Uterus (tissue), 4 donors: ENCODE measurements at places on chromosomes 3 and 15. TPM values are rescaled to one million over a fixed set of nuclear protein-coding genes. Genes with fewer than 3 reads are reported as not detected.

Gene ATP13A4
- 0.88 TPM for total RNA-seq

Gene SYNPR
- total RNA-seq, result not detected

Gene PPP4R2
- 83.1 TPM for total RNA-seq

Gene ZKSCAN7
- total RNA-seq, result 3.9 TPM

Gene RPL15
- 2,242 TPM for total RNA-seq

Gene SECISBP2L
- total RNA-seq, result 25.6 TPM

Gene ALS2CL
- 21.9 TPM for total RNA-seq

Gene ATG7
- total RNA-seq, result 126 TPM

DNA sequence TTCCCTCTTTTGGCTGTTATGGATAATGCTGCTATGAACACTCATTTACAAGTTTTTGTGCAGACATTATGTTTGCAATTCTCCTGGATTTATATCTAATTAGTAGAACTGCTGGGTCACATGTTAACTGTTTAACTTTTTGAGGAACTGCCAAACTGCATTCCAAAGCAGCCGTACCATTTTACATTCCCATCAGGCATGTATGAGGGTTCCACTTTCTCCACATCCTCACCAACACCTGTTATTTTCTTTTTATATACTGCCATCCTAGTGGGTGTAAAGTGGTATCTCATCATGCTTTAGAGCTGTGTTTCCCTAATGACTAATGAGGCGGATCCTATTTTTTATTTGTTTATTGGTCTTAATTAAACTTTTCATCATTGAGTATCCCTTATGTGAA, 9.2 kb downstream of the KPNA4 start:
- no peak overlapping the region for H3K4me3 ChIP-seq
- no peaks in the 10 kb centered on the region for H3K27me3 ChIP-seq
- H3K4me1 ChIP-seq, result peaks cover 11% of the 10 kb centered on the region
- no peaks in the 10 kb centered on the region for H3K36me3 ChIP-seq
- no peak for DNase-seq

DNA sequence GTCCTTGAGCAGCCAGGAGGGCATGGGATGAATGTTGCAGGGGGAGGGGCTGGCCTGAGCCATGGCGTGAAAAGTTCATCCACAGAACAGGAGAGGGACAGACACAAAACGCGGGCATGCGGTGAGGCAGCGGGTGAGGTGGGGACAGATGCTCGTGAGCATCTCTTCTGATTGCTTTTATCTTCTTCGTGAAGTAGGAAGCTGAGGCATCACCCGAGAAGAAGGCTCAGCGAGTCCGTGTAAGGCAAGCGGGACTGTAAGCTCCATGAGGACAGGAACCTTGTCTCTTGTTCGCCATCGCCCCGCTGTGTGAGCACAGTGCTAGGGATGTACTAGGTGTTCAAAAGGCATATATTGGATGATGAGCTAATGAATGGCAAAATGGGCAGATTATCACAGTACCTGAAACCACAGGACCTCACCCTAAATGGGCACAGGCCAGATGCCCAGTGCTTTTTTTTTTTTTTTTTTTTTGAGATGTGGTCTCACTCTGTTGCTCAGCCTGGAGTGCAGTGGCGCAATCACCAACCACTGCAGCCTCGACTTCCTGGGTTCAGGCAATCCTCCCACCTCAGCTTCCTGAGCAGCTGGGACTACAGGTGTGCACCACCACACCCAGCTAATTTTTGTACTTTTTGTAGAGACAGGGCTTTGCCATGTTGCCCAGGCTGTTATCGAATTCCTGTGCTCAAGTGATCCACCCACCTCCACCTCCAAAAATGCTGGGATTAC, 46.8 kb downstream of the CPN2 start:
- DNase-seq, result no peak
- no peaks in the 10 kb centered on the region for H3K27me3 ChIP-seq
- H3K4me3 ChIP-seq, result no peak overlapping the region
- H3K36me3 ChIP-seq, result no peaks in the 10 kb centered on the region
- H3K4me1 ChIP-seq, result no peaks in the 10 kb centered on the region
- no peak overlapping the region for H3K27ac ChIP-seq

DNA sequence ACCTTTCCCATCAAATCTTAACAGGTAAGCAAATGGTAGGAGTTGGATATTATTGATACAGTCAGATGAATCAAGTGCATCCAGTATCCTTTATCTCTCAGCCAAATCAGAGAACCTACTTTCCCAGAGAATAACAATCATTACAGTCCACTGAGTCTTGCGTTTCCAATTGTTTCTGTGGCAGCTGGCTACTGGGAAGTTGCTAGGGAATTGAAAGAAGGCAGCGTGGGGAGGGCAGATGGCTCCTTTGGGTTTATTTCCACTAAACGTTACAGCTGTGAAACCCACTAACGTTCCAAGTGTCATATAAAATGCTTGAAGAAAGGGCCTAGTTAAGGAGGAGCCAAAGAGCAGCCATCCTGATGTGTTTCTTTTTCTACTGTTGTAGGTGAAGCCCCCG, 78.4 kb downstream of the WDR72 start:
- H3K4me3 ChIP-seq, result no peak overlapping the region
- H3K36me3 ChIP-seq, result no peaks in the 10 kb centered on the region
- H3K4me1 ChIP-seq, result no peaks in the 10 kb centered on the region
- H3K27ac ChIP-seq, result no peak overlapping the region

DNA sequence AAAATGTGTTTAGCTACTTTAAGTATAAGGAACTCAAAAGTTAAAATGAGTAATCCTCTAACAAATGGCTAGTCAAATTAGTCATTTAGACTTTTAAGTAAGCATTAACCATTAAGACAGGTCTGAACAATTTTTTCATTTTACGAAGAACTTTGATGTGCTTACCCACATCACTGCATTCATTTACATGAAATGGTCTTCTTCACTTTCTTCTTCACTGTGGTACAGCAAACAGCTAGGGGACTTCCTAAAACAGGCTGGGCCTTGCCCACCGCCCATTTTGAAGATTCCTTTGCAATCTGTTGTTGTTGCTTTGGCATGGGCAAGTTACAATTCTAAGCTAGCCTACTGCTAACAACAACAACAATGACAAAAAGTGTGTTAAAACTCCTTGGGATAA, 67.4 kb downstream of the CBLB start:
- H3K36me3 ChIP-seq, result no peaks in the 10 kb centered on the region
- no peaks in the 10 kb centered on the region for H3K27me3 ChIP-seq
- no peak overlapping the region for H3K27ac ChIP-seq
- H3K4me1 ChIP-seq, result no peaks in the 10 kb centered on the region

DNA sequence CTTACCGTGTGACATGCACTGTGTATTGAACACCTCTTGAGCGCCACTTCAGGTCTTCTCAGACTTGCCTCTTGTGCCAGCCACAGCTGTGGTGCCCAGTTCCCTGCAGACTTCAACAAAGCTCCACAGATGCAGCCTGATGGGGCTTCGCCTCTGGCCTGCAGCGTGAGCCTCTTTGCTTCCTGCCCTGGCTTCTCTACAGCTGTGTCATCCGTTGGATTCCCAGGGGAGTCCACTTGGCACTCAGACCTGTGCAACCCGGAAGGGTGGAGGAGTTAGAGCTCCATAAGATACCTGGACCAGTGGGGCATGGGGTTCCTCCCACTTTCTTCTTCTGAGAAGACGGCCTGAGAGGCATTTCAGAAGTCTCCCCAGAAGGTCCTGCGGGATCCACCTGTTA, 57.7 kb upstream of the BNIP2 start:
- H3K27ac ChIP-seq, result no peak overlapping the region
- no peaks in the 10 kb centered on the region for H3K36me3 ChIP-seq
- H3K4me3 ChIP-seq, result no peak overlapping the region
- no peaks in the 10 kb centered on the region for H3K4me1 ChIP-seq
- no peaks in the 10 kb centered on the region for H3K27me3 ChIP-seq
- DNase-seq, result no peak

GRCh38 chr15:29860872-29861271, 38.6 kb upstream of the TJP1 start:
- no peaks in the 10 kb centered on the region for H3K36me3 ChIP-seq
- no peaks in the 10 kb centered on the region for H3K4me1 ChIP-seq
- H3K4me3 ChIP-seq, result no peak overlapping the region

DNA sequence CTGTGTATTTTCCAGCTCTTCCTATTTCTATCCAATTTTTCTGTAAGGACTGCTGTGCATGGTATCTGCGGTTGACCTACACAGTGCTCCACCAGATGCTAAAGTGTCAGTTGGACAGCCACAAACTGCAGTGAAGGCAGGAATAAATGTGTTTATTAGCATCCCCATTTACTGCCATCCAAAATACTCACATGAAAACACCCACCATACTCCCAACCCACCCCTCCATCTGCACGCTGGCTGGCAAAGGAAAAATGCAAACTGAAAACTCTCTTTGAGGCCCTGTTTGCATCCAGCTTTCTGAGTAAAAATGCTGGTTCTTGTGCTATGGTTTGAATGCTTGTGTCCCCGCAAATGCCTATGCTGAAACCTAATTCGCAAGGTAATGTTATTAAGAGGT, 515.5 kb downstream of the ZNF385D start:
- H3K27ac ChIP-seq, result no peak overlapping the region
- no peak for DNase-seq
- no peaks in the 10 kb centered on the region for H3K4me1 ChIP-seq
- H3K27me3 ChIP-seq, result no peaks in the 10 kb centered on the region
- no peak overlapping the region for H3K4me3 ChIP-seq

DNA sequence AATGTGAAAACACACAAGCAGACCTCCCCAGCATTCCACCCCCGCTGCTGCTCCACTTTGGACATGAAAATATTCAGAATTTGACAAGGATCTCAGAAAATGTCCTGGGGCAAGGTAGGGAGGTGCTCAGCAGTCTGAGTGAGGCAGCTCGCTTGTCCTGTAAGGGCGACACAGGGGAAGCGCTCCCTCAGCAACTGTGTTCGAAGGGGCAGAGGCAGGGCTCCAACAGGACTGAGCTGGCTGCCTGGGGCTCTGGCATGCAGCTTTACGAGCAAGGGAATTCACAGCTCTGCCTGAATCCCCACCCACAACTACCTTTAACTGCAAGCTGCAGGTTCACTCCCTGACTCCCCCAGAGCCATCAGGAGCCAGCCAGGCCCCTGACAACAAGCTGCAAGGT, 287.0 kb upstream of the LYSMD4 start:
- no peaks in the 10 kb centered on the region for H3K4me1 ChIP-seq
- no peak overlapping the region for H3K4me3 ChIP-seq
- no peak overlapping the region for H3K27ac ChIP-seq

GRCh38 chr15:45635191-45635638, 386 bp downstream of the SQOR start:
- H3K36me3 ChIP-seq, result no peaks in the 10 kb centered on the region
- H3K27ac ChIP-seq, result peak overlapping the region; percentile 89
- H3K27me3 ChIP-seq, result no peaks in the 10 kb centered on the region
- DNase-seq, result peak; percentile 50

DNA sequence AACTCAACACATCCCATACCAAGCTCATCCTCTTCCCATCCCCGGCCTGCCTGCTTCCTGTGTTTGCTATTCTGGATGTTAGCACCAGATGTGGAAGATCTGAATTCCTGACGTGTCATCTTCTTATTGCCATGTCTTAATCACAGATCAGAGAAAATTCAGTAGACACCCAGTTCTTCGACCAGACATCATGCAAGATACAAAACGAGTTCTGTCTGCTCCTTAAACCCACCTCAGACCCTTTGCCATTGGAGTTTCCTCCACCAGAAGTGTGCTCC, 52.0 kb downstream of the FGD5 start:
- no peak for DNase-seq
- H3K27me3 ChIP-seq, result no peaks in the 10 kb centered on the region
- no peak overlapping the region for H3K4me3 ChIP-seq
- H3K27ac ChIP-seq, result no peak overlapping the region

DNA sequence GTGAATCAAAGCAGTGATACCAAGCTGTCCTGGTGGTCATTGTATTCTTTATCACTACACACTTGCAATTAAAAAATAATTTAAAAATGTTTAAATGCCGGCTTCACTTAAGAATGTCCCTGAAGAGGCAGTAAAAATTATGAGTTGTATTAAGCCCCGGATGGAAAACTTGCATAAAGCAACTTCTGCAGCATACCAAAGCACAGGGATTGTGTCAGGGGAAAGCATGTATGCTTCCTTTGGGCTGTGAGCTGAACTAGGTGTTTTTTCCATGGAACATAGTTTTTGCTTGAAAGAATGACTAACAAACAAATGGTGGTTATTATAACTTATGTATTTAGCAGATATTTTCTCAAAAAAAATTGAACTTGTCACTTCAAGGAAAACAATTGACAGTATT, 143.1 kb downstream of the ARNT2 start:
- H3K4me1 ChIP-seq, result no peaks in the 10 kb centered on the region
- DNase-seq, result no peak
- H3K36me3 ChIP-seq, result no peaks in the 10 kb centered on the region
- no peak overlapping the region for H3K4me3 ChIP-seq
- H3K27me3 ChIP-seq, result no peaks in the 10 kb centered on the region

GRCh38 chr15:67067930-67068551, 2.6 kb downstream of the SMAD3 start:
- H3K4me3 ChIP-seq, result peak overlapping the region; percentile 85
- H3K27me3 ChIP-seq, result no peaks in the 10 kb centered on the region
- peak overlapping the region; percentile 91 for H3K27ac ChIP-seq
- no peaks in the 10 kb centered on the region for H3K36me3 ChIP-seq
- H3K4me1 ChIP-seq, result peaks cover 5% of the 10 kb centered on the region

DNA sequence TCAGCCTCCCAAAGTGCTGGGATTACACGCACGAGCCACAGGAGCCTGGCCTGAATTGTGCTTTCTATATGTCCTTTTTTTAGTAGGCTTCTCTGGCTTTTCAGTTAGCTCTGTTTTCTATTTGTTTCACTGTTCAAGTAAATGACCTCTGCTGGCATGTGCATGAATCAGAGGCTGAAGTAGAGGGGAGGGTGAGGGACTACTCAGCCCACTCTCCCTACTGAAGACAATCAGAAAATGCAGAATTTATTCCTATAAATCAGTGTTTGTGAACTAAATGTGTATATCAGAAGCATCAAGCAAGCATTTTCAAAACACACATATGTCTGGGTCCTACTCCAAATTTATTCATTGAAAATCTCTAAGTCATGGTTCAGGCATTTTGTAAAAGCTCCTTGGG, 45.0 kb downstream of the ZMAT3 start:
- no peaks in the 10 kb centered on the region for H3K27me3 ChIP-seq
- no peaks in the 10 kb centered on the region for H3K36me3 ChIP-seq
- no peaks in the 10 kb centered on the region for H3K4me1 ChIP-seq
- H3K27ac ChIP-seq, result peak overlapping the region; percentile 48
- DNase-seq, result no peak
- no peak overlapping the region for H3K4me3 ChIP-seq

DNA sequence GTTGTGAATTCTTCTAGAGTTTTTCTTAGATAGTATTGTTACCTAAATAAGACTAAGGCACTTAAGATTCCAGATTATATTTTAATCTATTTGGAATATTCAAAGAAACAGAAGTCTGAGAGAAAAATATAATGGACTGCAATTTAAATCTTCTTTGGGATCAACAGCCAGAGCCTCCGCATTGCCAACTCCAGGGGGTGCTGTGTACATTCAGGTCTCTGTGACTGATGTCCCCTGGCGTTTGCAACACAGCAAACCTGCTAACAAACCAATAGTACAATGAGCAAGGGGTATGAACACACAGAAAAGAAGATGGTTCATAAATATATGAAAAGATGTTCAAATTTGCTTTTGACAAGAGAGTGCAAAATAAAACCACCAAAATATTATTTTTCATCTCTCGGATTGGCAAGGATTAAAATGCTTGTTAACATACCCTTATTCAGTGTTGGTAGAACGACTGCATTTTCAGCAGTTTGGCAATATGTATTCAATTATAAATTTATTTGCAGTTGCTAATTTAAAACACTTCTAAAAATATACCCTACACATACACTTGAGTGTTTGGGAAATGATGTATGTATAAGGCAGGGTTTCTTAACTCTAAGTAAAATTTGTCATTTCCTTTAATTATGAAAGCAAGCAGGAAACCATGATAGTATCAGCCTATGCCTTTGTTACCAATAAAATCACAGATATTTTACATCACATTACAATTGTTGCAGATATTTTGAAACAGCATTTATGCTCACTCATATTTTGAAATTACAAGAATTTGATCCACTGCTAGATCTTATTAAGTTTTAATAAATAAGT, 16.1 kb upstream of the TM4SF1 start:
- no peak overlapping the region for H3K27ac ChIP-seq
- peak; percentile 62 for DNase-seq
- no peaks in the 10 kb centered on the region for H3K27me3 ChIP-seq
- H3K4me3 ChIP-seq, result no peak overlapping the region
- no peaks in the 10 kb centered on the region for H3K4me1 ChIP-seq
